Cortex of kidney (tissue), 1 donor: ENCODE measurements at places on chromosomes 7 and 10.

- DNase-seq = no peak
These were observed 34.3 kb downstream of the BAIAP2L1 start for GRCh38 chr7:98366562-98366938.

GRCh38 chr7:27602766-27603165, 59.9 kb downstream of the HIBADH start:
- no peak for DNase-seq

DNA sequence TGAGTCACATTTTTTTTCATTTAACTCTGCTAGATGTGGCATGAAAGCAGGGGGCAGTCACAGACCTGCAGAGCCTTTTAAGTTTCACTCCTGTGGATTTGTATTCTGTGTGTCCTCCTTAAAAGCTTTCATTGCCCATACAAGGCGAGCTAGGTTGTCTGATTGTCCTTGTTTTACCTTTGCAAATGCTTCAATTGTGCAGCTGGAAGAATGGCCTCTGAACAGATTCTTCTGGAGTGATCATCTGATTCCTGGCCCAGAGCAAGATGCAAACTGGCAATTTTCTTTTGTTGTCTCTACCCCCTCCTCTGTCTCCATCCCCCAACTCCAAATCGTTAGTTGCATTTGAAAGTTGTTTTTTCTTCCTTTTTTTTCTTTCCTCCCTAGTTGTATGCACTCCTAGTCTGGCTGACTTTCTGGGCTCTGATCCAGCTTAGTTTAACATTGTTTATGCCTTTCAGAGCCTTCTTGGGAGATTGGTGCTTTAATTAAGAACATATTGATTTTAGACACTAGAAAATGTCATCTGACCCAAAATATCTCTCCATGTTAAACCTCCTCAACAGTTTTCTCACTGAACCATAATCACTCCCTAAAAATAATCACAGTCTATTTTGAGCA, 150.2 kb downstream of the REEP3 start:
- DNase-seq = no peak

DNA sequence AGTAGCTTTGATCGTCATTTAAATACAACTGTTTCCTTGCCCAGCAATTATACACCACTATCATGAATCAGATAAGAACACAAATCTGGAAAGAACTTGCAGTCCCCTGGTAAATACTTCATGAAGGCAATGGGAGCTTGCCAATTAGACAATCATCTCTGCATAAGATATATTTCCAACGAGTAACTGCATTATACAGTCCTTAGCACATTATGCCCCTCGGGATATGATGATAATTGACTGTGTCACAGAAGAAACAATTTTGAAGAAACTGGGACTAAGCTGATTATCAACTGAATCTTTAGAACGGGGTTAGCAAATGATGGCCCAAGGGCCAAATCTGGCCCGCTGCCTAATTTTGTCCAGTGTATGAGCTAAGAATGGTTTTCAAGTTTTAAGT, 155.7 kb downstream of the TRIL start:
- DNase-seq = no peak

DNA sequence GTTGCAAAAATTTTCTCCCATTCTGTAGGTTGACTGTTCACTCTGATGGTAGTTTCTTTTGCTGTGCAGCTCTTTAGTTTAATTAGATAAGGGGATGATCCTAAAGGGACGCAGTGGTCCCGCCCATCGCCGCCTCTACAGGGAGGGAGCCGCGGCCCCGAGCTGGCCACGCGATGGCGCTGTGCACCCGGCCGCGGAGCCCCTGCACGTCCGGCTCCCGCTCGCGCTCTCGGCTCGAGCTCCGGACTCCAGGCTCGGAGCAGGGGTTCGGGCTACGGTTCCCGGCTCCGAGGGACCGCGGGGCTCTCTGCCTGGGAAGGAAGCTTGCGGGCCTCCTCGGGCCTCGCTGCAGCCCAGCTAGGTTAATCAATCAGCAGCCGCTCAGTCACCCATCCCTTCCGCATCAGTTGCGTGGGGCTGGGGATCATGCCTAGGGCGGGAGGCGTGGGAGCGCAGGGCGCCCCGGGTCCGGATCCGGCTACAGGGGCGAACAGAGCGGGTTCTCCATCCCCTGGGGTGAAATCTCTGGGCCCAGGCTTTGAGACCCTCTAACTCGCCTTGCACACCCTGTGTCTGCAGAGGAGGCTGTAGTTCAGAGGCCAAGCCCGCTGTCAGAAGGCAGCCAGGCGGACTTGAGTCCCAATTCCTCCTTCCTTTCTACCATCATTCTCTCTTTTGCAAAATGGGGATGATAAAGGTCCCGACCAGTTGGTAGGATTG, 97.9 kb downstream of the WDR11 start:
- DNase-seq = no peak

DNA sequence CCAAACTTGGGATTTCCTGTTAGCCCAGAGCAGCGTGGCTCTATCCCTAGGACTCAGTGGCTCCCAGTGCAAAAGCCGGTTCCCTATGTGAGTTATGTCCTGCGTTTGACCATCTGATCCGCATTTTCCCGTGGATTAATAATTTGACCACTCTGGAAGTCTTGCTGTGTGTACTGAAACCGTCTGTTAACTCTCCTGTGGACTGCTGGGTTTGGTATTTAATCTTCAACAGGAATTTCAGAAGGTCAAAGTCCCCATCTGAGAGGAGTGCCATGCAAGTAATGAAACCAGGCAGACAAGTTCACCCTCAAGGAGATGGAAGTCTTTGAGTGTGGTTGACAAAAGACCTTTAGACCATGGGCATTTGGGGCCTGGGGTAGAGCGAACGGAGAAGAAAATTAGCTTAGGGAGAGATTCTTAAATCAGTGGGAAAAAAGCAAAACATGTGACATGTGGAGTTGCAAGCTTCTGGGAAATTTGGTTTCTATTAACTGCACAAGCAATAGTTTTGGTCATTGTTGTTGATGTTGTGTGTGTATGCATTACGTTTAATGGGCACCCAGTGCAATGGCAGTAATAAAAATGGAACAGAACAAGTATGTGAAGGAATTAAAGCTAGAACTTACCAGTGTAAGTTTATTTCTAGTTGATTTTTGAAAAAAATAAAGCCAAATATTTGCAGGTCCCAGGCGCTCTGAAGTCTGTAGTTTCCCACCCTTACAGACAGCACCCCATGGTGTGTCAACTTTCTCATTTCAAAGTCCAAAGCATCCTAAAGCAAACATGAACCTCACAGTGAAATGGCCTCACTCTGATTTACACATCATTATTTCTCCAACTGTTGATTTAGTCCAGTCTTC, 38.2 kb downstream of the LYZL1 start:
- DNase-seq = no peak

GRCh38 chr10:101238732-101239105, 9.5 kb upstream of the LBX1 start:
- DNase-seq = no peak

GRCh38 chr7:46054272-46054671, 133.2 kb upstream of the IGFBP3 start:
- no peak for DNase-seq

- DNase-seq = no peak
These were observed 64.9 kb upstream of the NKX6-2 start for GRCh38 chr10:132850896-132851295.

- DNase-seq = no peak
These were observed 100.5 kb downstream of the INPP5A start for GRCh38 chr10:132638130-132638515.

DNA sequence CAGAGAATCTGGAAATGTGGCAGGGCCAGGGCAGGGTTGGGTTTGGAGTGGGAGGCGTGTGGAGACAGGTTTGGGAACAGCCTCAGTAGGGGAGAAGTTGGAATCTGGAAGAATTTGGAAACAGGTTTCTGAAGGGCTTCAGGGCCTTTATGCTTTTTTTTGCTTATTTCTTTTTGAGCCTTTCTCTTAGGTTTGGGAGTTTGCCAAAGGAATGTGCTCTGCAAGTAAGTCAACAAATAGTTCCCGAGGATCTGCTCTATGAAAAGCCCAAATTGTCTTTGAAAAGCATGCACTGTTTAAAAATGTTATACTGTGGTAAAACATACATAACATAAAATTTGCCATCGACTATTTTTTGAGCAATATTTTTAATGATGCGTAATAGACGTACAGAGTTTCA, 86.7 kb upstream of the ADRB1 start:
- no peak for DNase-seq

GRCh38 chr10:66604195-66604594, 321.6 kb upstream of the LRRTM3 start:
- DNase-seq = no peak

- no peak for DNase-seq
These were observed 29.4 kb upstream of the GATAD1 start for GRCh38 chr7:92417913-92418312.

DNA sequence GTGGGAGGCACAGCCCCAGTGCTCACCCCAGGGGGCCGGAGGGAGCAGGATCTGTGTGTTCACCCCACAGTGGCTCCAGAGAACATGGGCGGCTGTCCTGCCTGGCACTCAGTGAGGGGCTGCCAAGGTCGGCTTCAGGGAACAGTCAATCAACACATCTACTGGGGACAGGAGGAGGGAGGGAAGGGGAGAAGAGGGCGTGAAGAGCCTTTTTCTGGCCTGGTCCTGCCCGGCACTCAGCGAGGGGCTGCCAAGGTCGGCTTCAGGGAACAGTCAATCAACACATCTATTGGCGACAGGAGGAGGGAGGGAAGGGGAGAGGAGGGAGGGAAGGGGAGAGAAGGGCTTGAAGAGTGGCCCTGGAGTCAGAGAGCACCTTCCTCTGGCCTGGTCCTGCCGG, 184.9 kb downstream of the ADARB2 start:
- DNase-seq = no peak

DNA sequence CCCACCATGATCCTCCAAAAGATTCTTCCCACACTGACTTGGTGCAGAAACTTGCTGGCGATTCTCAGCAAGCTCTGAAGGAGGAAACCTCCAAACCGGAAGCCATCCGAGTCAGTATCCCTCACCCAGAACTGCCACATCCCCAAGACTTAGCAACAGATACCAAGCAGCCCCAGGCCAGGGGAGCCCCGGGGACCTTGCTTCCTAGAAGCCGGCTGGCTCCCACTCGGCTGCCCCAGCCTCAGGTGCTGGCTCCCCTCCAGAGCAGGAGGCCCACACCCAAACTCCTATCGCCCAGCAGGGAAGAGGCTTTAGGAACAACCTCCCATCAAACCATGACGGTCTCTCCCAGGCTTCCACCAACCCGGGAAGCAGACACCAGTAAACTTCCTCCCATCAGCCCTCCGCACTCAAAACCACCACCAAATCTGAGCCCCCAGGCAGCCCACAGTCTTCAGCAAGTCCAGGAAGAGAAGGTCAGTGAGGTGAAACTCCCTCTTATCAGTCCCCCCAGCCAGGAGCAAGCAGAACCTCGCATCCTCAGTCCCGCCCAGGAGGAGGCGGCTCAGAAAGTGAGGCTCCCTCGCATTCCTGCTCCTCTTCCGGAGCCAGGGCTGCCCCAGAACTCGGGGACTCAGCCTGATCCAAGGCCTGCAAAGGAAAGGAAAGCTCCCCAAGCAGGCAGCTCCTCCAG, 82.3 kb downstream of the LRGUK start:
- no peak for DNase-seq

GRCh38 chr7:88306590-88307048, at the start of gene STEAP4:
TSS of gene STEAP4 (minus strand) at chr7:88306894. CDS start at chr7:88284269, 22,625 bp downstream.
- DNase-seq = no peak

- DNase-seq = no peak
These were observed 283.2 kb downstream of the ARL4A start for GRCh38 chr7:12970626-12971025.

- no peak for DNase-seq
These were observed 191.9 kb downstream of the CDK14 start for GRCh38 chr7:90788052-90788451.

- no peak for DNase-seq
These were observed 67.6 kb upstream of the DDC start for GRCh38 chr7:50632561-50633413.

- no peak for DNase-seq
These were observed 375.7 kb upstream of the NPSR1 start for GRCh38 chr7:34282271-34282670.

DNA sequence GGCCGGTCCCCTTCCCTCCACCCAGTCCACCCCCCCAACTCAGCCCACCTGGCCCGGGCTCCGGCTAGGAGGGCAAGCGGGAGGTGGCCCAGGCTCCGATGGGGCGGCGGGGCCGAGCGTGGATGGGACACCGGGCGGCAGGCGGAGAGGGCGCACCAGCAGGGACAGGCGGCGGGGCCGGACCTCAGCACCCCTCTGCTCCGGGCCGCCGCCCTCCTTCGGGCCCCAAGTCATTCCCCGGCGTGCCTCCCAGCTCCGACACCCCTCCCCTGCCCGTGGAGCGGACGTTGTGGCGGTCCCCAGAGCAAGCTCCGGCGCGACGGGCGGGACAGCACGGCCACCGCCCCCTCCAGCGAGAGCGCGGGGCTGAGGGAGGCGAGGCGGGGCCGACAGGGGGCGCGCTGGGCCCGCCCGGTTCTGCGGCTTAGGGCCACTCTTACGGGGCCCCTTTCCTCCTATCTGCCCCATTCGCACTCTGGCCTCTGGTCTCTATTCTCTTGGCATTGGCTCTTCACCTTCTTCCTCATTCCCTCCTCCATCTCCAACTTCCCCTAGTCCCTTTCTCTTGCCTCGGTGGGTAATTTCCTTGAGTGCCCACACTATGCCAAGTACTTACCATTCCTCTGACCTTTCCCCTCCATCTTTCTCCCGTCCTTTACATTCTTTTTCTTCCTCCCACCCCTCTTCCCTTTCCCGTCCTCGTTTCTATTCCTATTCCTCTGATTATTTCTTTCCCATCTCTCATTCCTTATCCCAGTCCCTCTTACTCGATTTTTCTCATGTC, 701 bp upstream of the GBX1 start:
- no peak for DNase-seq

DNA sequence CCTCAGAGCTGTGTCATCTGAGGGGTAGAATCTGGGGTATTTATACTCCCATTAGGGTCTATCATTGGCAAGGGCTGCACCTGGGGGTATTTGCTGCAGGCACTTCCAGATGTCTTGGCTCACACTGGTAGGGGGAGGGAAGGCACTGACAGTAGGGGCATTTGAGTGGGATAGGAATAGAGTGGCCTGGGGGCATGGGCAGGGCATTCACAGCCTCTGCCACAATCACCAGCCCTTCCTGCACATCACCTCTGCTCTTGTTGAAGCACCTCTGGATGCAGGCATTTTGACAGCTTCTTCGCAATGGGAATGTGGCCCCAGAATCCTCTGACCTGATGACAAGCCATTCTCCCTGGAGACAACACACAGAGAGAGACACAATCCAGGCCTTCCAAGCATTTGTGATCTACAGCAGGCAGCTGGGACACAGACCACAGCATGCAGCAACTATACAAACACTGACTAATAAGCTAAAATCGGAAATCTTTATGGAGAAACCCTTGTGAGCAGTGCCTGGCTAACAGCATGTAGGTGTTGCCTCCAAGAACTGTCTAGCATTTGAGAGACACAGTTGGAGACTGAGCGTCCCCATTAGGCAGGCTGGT, 178.5 kb downstream of the KCNMA1 start:
- DNase-seq = no peak

- DNase-seq = no peak
These were observed 116.0 kb downstream of the SLIT1 start for GRCh38 chr10:97069576-97070362.

GRCh38 chr7:18177815-18178660, 150.4 kb upstream of the PRPS1L1 start:
- no peak for DNase-seq

DNA sequence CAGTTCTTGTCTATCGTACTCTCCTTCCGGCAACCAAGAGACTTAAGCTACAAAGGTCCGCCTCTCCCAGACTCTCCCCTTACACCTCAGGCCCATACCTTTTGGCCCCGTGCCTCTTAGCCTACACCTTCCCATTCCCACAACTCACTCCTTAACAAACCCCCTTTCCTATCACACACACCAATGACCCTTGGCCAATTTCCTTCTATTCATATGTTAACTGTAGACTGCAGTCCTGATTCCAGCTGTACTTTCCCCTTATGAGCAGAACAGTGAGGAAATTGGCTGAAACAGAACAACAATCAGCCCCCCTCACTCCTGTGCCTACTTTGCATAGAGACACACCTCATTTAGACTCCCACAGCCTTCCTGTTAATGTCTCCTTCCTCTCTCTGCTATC, 1.4 kb upstream of the TMEM139 start:
- DNase-seq = no peak
